Ascending aorta (tissue), 2 donors: ENCODE measurements at places on chromosomes 6 and 20. TPM values are rescaled to one million over a fixed set of nuclear protein-coding genes. Genes with fewer than 3 reads are reported as not detected.

Gene DEFB116
- total RNA-seq: not detected

Gene TRAM2
- total RNA-seq: 32.6 TPM

Gene ABHD16B
- not detected for total RNA-seq

Gene RIMS1
- total RNA-seq: not detected

Gene TFAP2A
- 0.21 TPM for total RNA-seq

Gene TSBP1
- not detected for total RNA-seq

Gene KHDC1
- total RNA-seq: 1.9 TPM

Gene TPX2
- not detected for total RNA-seq

Gene LAMA4
- total RNA-seq: 49.0 TPM

Gene NRN1
- total RNA-seq: 40.8 TPM
